ENCODE measurements at places on chromosomes 4 and X. TPM values are rescaled to one million over a fixed set of nuclear protein-coding genes. Genes with fewer than 3 reads are reported as not detected.

CNGA2 gene
- total RNA-seq = not detected

SRPK3 gene
- total RNA-seq = not detected

BCLAF3 gene
- 4.0 TPM for total RNA-seq

NWD2 gene
- not detected for total RNA-seq

DCHS2 gene
- not detected for total RNA-seq

CYTL1 gene
- not detected for total RNA-seq

TMSB4X gene
- total RNA-seq = 5,420 TPM

AMOT gene
- total RNA-seq = 0.01 TPM

ART3 gene
- not detected for total RNA-seq

RAB33B gene
- 2.2 TPM for total RNA-seq

PCDH7 gene
- total RNA-seq = 0.11 TPM

NAP1L5 gene
- 1.8 TPM for total RNA-seq

TEX28 gene
- total RNA-seq = not detected

SPARCL1 gene
- not detected for total RNA-seq

DAPP1 gene
- not detected for total RNA-seq

DCAF12L1 gene
- total RNA-seq = not detected

ZNF711 gene
- 0.74 TPM for total RNA-seq

MAML3 gene
- 11.1 TPM for total RNA-seq

RGN gene
- total RNA-seq = not detected

PHKA1 gene
- 28.5 TPM for total RNA-seq

ASB9 gene
- 21.4 TPM for total RNA-seq

RHOXF1 gene
- total RNA-seq = not detected

H2BW2 gene
- total RNA-seq = not detected

NOX1 gene
- not detected for total RNA-seq

RTL3 gene
- total RNA-seq = not detected

USP26 gene
- total RNA-seq = not detected

FMR1NB gene
- not detected for total RNA-seq

OTC gene
- total RNA-seq = not detected

DCLK2 gene
- 9.9 TPM for total RNA-seq

CT45A10 gene
- total RNA-seq = not detected

SNX12 gene
- total RNA-seq = 73.5 TPM

STK32B gene
- total RNA-seq = 15.9 TPM

FTSJ1 gene
- total RNA-seq = 77.6 TPM

CPZ gene
- not detected for total RNA-seq

MEPE gene
- total RNA-seq = not detected

VCX2 gene
- not detected for total RNA-seq

F9 gene
- total RNA-seq = not detected

BEND4 gene
- 0.01 TPM for total RNA-seq
